ENCODE measurements at places on chromosomes 13 and 19. TPM values are rescaled to one million over a fixed set of nuclear protein-coding genes. Genes with fewer than 3 reads are reported as not detected.

GRCh38 chr19:43625918-43626579 lies 6.6 kb upstream of the ZNF428 start:
- peaks cover 17% of the 10 kb centered on the region for H3K27me3 ChIP-seq
- no peak overlapping the region for H3K4me3 ChIP-seq
- peaks cover 12% of the 10 kb centered on the region for H3K4me1 ChIP-seq
- DNase-seq = peak; percentile 27

- no peaks in the 10 kb centered on the region for H3K4me1 ChIP-seq
- no peaks in the 10 kb centered on the region for H3K27me3 ChIP-seq
- H3K36me3 ChIP-seq = no peaks in the 10 kb centered on the region
- no peak overlapping the region for H3K4me3 ChIP-seq
- no peak for DNase-seq
These were observed 1139.3 kb downstream of the DIAPH3 start for GRCh38 chr13:59024434-59024833.

DNA sequence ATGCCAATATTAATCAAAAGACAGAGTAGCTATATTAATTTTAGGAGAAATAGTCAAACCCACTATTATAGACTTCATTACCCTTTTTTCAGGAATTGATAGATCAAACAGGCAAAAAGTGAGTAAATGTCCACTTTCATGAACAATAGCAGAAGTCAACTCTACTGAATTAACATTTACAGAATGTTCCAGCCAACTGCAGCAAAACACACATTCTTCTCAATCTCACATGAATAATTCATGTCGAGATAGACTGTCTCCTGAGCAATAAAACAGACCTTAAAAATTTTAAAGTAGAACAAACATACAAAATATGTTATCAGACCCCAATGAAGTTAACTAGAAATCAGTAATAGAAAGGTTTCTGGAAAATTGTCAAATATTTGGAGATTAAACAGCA lies 118.4 kb downstream of the MYO16 start:
- H3K36me3 ChIP-seq = no peaks in the 10 kb centered on the region
- H3K27me3 ChIP-seq = peaks cover 8% of the 10 kb centered on the region
- H3K4me3 ChIP-seq = no peak overlapping the region
- H3K27ac ChIP-seq = no peak overlapping the region

GRCh38 chr13:29934531-29935308 lies 84.3 kb upstream of the UBL3 start:
- peak; percentile 4 for DNase-seq
- H3K36me3 ChIP-seq = no peaks in the 10 kb centered on the region
- no peak overlapping the region for H3K27ac ChIP-seq

GRCh38 chr13:36130552-36131221 lies 495 bp downstream of the DCLK1 start:
- no peak overlapping the region for H3K27ac ChIP-seq
- H3K36me3 ChIP-seq = no peaks in the 10 kb centered on the region
- peaks cover 46% of the 10 kb centered on the region for H3K27me3 ChIP-seq
- no peak for DNase-seq

GRCh38 chr19:51146751-51147150 lies 4.7 kb downstream of the SIGLEC7 start:
- H3K27ac ChIP-seq = no peak overlapping the region
- no peaks in the 10 kb centered on the region for H3K4me1 ChIP-seq
- H3K36me3 ChIP-seq = no peaks in the 10 kb centered on the region
- H3K27me3 ChIP-seq = no peaks in the 10 kb centered on the region
- no peak for DNase-seq

The SMIM44 gene
- total RNA-seq = not detected

GRCh38 chr19:39681416-39681815 lies 22.9 kb upstream of the LGALS14 start:
- H3K4me3 ChIP-seq = no peak overlapping the region
- DNase-seq = no peak
- no peaks in the 10 kb centered on the region for H3K36me3 ChIP-seq
- peaks cover 21% of the 10 kb centered on the region for H3K4me1 ChIP-seq
- no peak overlapping the region for H3K27ac ChIP-seq
- peaks cover 8% of the 10 kb centered on the region for H3K27me3 ChIP-seq

The ZNF615 gene
- 8.4 TPM for total RNA-seq

The OR7A5 gene
- not detected for total RNA-seq

- DNase-seq = no peak
- H3K4me3 ChIP-seq = no peak overlapping the region
- H3K27me3 ChIP-seq = no peaks in the 10 kb centered on the region
- no peak overlapping the region for H3K27ac ChIP-seq
These were observed 34.2 kb downstream of the CEBPG start for GRCh38 chr19:33407716-33408115.

The ATP4B gene
- not detected for total RNA-seq

GRCh38 chr19:309206-309565 lies 18.0 kb upstream of the PLPP2 start:
- H3K36me3 ChIP-seq = peaks cover 8% of the 10 kb centered on the region
- no peak for DNase-seq
- no peak overlapping the region for H3K27ac ChIP-seq
- H3K4me3 ChIP-seq = no peak overlapping the region

DNA sequence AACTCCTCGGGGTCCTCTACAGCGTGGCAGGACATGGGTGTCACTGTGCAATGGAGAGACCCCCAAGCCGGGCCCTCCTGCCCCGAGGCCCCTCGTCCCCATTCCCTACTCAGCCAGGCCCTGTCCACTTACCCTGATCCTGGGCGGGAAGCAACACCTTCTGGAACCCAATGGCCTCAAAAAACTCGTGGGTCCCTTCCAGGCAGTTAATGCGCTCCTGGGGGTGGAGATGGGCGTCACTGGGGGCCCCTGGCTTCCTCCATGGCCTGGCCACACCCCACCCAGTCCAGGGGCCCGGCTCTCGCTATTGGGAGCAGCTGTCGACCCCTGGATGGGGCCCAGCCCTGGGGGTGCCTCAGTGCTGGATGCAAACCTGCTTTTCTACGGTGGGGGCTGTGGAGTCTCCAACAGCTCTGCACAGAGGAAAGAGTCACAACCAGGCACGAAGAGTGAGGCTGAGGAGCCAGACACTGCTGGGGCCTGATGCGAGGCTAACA lies 10.8 kb downstream of the UBXN6 start:
- no peaks in the 10 kb centered on the region for H3K27me3 ChIP-seq
- peaks cover 1% of the 10 kb centered on the region for H3K4me1 ChIP-seq
- no peak for DNase-seq
- H3K36me3 ChIP-seq = peaks cover 9% of the 10 kb centered on the region
- H3K4me3 ChIP-seq = no peak overlapping the region
- H3K27ac ChIP-seq = no peak overlapping the region

The CCDC70 gene
- 0.56 TPM for total RNA-seq

GRCh38 chr13:33087091-33087490 lies 70.9 kb downstream of the KL start:
- H3K4me1 ChIP-seq = peaks cover 6% of the 10 kb centered on the region
- no peak for DNase-seq
- H3K4me3 ChIP-seq = no peak overlapping the region
- peaks cover 11% of the 10 kb centered on the region for H3K27me3 ChIP-seq
- no peaks in the 10 kb centered on the region for H3K36me3 ChIP-seq

GRCh38 chr19:7862413-7862951 lies 11.7 kb downstream of the PRR36 start:
- no peak overlapping the region for H3K27ac ChIP-seq
- peaks cover 61% of the 10 kb centered on the region for H3K27me3 ChIP-seq
- DNase-seq = peak; percentile 78
- H3K4me1 ChIP-seq = peaks cover 13% of the 10 kb centered on the region
- no peaks in the 10 kb centered on the region for H3K36me3 ChIP-seq

The LTBP4 gene
- total RNA-seq = 102 TPM

- no peak for DNase-seq
- no peak overlapping the region for H3K4me3 ChIP-seq
- no peaks in the 10 kb centered on the region for H3K36me3 ChIP-seq
- H3K4me1 ChIP-seq = no peaks in the 10 kb centered on the region
- H3K27ac ChIP-seq = no peak overlapping the region
- peaks cover 79% of the 10 kb centered on the region for H3K27me3 ChIP-seq
These were observed 36.4 kb upstream of the IGFL1 start for GRCh38 chr19:46192992-46193650.

GRCh38 chr13:98619556-98619955 lies 42.6 kb upstream of the STK24 start:
- H3K4me3 ChIP-seq = no peak overlapping the region
- no peaks in the 10 kb centered on the region for H3K27me3 ChIP-seq
- DNase-seq = no peak
- no peak overlapping the region for H3K27ac ChIP-seq
- H3K36me3 ChIP-seq = no peaks in the 10 kb centered on the region

DNA sequence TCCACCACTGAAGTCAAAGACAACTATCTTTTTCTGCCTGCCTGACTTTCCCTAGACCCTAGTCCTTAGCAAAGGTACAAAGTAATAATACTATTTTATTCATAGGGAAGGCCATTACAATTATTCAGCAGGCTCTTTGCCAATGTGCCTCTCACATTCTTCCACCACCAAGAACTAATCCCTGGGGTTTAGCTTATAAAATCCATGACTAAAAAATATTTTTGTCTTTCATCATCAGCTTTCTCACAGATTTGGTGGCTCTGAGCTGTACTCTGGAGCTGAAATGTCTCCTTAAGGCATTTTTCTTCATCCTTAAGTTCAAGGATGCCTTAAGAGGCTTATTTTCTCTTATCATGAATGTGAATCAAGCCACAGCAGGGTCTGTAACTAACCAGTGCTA lies 96.1 kb downstream of the OXGR1 start:
- no peak for DNase-seq
- H3K27ac ChIP-seq = no peak overlapping the region
- H3K27me3 ChIP-seq = no peaks in the 10 kb centered on the region
- H3K4me1 ChIP-seq = no peaks in the 10 kb centered on the region
- no peaks in the 10 kb centered on the region for H3K36me3 ChIP-seq
- no peak overlapping the region for H3K4me3 ChIP-seq

The GRK1 gene
- not detected for total RNA-seq

DNA sequence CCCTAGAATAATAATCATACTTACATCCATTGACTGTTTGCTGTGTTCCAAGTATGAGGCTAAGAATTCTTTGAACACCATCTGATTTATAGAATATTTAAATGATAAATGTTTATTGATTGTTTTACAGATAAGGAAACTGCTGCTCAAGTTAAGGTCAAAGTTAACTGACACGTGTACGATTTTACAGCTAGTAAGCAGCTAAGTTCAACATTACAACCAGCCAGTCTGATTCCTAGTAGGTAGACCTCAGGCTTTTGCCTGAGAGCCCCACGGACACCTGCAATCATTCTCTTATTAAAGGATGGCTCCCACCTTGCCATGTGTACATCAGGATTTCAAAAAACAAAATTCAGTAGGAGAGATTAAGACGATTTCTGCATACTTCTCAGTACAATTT lies 141.9 kb downstream of the SPRY2 start:
- no peak for DNase-seq
- H3K4me3 ChIP-seq = no peak overlapping the region
- H3K27ac ChIP-seq = no peak overlapping the region
- no peaks in the 10 kb centered on the region for H3K4me1 ChIP-seq
- no peaks in the 10 kb centered on the region for H3K27me3 ChIP-seq
- H3K36me3 ChIP-seq = no peaks in the 10 kb centered on the region

The ACTL9 gene
- not detected for total RNA-seq

DNA sequence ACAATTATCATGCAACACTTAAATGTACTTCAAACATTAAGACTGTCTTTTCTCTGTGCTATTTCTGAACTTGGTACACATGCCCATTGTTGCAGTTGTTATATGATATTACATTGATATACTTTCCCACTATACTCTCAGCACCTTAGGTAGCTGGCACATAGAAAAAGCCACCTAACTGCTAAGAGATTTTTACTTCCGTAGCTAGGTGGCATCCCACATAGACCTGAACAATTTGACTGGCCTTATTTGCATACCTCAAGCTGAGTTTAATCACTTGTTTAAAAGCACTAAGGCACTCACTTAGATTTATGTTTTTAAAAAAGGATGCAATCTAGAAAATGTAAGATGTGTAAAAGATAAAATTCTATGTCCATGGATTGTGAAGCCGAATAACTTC lies 194.2 kb downstream of the POU4F1 start:
- H3K4me3 ChIP-seq = no peak overlapping the region
- no peak overlapping the region for H3K27ac ChIP-seq
- no peaks in the 10 kb centered on the region for H3K4me1 ChIP-seq
- no peak for DNase-seq

The TBXA2R gene
- total RNA-seq = 2.8 TPM

The SGCG gene
- not detected for total RNA-seq

DNA sequence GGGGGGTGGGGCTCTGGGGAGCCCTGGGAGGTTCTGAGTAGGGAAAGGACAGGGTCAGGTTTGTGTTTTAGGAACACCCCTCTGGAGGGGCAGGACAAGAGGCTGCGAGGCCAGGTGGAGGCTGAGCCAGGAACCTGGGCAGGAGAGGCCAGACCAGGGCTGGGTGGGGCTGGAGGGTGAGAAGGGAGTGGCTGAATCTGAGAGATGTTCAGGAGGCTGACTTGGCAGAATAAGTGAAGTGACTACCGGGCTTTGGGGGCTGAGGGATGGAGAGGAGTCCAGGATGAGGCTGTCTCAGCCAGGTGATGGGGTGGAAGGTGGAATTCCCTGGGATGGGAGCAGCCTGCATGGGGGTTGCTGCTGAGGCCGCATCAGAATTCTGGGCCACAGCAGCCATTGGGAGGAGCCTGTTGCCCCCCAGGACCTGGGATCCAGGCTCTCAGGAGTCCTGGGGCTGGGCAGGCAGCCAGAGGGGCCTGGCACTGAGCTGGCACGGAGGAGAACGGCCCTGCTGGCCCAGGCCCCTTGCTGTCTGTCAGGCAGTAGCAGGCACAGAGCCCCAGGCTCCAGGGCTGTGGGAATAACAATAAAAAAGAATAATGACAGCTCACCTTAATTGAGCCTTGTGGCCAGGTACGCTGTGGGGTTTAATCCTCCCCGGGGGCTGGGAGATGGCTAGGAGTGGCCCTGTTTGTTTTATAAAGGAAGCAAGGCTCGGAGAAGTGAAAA lies 3.3 kb downstream of the PPP5C start:
- peaks cover 42% of the 10 kb centered on the region for H3K4me1 ChIP-seq
- H3K27ac ChIP-seq = peak overlapping the region; percentile 93
- peaks cover 45% of the 10 kb centered on the region for H3K36me3 ChIP-seq
- H3K27me3 ChIP-seq = no peaks in the 10 kb centered on the region
- peak overlapping the region; percentile 94 for H3K4me3 ChIP-seq

- DNase-seq = peak; percentile 74
- H3K4me3 ChIP-seq = peak overlapping the region; percentile 10
- peaks cover 78% of the 10 kb centered on the region for H3K4me1 ChIP-seq
- H3K27ac ChIP-seq = peak overlapping the region; percentile 93
These were observed 4.1 kb upstream of the CD79A start for GRCh38 chr19:41872775-41873647.

GRCh38 chr13:34897220-34897619 lies 44.9 kb upstream of the NBEA start:
- DNase-seq = no peak
- H3K27ac ChIP-seq = no peak overlapping the region
- H3K36me3 ChIP-seq = no peaks in the 10 kb centered on the region

Measured in activated naive CD8-positive, alpha-beta T cell treated with anti-CD3 and anti-CD28 coated beads for 36 hours (primary cell).